Activated CD4-positive, alpha-beta T cell treated with anti-CD3 and anti-CD28 coated beads for 24 hours (primary cell): ENCODE measurements at places on chromosomes 3 and 15.

DNA sequence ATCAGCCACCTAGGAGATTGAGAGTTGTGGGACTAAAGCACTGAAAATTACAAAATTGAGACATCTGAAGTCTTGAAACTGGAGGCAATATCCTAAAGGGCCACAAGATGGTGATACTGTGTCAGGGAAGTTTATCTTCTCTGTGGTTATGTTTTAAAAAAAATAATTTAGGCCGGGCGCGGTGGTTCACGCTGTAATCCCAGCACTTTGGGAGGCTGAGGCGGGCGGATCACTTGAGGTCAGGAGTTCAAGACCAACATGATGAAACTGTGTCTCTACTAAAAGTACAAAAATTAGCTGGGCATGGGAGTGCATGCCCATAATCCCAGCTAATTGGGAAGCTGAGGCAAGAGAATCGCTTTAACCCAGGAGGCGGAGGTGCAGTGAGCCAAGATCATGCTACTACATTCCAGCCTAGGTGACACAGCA, 17.9 kb upstream of the NIT2 start:
- DNase-seq = peak; percentile 19

- peak; percentile 65 for DNase-seq
Observed at GRCh38 chr3:186931532-186932280, 1.4 kb downstream of the ST6GAL1 start.

- no peak for DNase-seq
Observed at GRCh38 chr15:22945071-22945470, 35.1 kb downstream of the CYFIP1 start.

- DNase-seq = no peak
Observed at GRCh38 chr3:195099951-195100785, 170.8 kb downstream of the XXYLT1 start.

GRCh38 chr15:79366691-79367090, 55.8 kb downstream of the TMED3 start:
- no peak for DNase-seq

DNA sequence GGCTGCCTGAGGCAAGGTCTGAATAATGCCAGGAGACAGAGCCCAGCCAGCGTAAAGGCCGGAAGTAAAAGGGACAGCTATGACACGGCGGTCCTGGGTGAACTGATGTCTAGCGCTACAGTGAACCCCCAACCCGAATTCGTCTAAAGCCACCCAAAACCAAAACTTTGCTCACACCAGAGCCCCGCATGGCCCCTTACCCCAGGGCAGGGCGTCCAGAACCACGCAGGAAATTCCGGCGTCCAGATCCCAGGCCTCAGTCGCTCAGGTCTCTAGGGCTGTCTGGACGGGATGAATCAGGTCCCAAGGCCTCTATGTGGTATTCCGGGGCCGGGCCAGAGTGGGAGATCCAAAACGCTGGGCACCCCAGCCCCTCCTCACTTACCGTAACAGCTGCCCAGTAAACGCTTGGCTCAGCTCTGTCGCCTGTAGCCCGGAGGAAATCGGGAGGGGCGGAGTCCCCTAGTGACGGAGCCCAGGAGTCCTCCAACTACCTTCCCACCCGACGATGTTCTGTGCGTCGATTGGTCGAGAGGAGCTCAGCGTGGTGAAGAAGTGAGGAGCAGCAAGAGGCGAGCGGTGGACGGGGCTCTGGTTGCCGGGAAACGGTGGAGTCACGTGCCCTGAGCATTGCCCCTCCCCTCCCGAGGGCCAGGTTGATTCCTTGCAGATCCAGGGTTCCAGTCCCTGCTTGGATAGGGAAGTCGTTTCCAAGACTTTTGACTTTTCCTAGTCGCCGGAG, at the start of gene CCDC32:
Gene CCDC32, minus strand, starts transcription at position 452 of the 742 bp plus-strand sequence. CDS start 2,027 bp downstream, outside the sequence.
- peak; percentile 93 for DNase-seq

- no peak for DNase-seq
Observed at GRCh38 chr3:41118461-41119390, 80.6 kb upstream of the CTNNB1 start.

DNA sequence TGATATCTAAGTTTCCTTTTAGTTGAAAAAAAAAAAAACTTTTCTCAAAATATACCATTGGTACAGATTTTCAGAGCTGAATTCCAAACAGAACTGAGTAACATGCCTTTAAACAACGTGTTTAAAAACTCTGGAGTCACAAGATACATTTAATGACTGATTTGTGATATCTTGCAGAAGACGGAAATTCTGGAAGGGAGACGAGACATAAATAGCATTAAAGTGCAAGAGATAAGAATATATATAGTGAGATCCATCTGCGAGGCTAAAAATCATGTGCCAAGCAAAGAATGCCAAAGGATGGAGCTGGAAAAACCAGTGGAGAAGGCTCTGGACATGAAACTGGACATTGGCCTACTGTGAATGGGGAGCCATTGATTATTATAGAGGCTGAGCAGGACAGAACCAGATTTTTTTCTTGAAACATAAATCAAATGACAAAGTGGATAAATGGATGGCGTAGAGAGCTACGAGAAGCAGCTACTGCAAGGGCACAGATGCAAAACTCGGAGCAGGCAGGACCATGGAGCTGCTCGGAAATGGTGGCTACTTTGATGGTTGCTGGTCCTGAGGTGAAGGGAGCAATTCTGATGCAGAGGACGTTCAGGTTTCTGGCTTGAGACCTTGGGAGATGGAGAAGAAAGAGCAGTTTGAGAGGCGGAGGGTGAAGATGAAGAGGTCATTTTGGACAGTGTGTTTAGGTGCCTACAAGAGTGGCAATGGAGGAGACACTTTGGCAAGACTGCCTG, 88.8 kb downstream of the CPN2 start:
- DNase-seq = no peak

- DNase-seq = no peak
Observed at GRCh38 chr15:78341057-78341987, 1.2 kb downstream of the CRABP1 start.
